WTC11 (cell line): ENCODE measurements at places on chromosomes 6 and 20. TPM values are rescaled to one million over a fixed set of nuclear protein-coding genes. Genes with fewer than 3 reads are reported as not detected.

GRCh38 chr6:43013843-43014433 lies at the start of the genes KLHDC3 and MEA1:
TSS of gene KLHDC3 (plus strand) at chr6:43014249. CDS start at chr6:43017193, 2,944 bp downstream.
TSS of gene MEA1 (minus strand) at chr6:43013946. CDS start at chr6:43013813, 133 bp downstream.
- peak within 1 kb of the TSS; percentile 95 for H3K27ac ChIP-seq
- H3K4me1 ChIP-seq = peaks cover 28% of the 10 kb centered on the region
- DNase-seq = peak; percentile 99
- no peaks in the 10 kb centered on the region for H3K27me3 ChIP-seq
- peak within 1 kb of the TSS; percentile 99 for H3K4me3 ChIP-seq

The NRSN1 gene
- total RNA-seq = not detected in 3 replicates

- no peaks in the 10 kb centered on the region for H3K27me3 ChIP-seq
- DNase-seq = no peak
- H3K27ac ChIP-seq = no peak overlapping the region
- H3K4me3 ChIP-seq = no peak overlapping the region
- no peaks in the 10 kb centered on the region for H3K4me1 ChIP-seq
- no peaks in the 10 kb centered on the region for H3K36me3 ChIP-seq
Measured at GRCh38 chr6:128118401-128118800, 217.5 kb upstream of the THEMIS start.

DNA sequence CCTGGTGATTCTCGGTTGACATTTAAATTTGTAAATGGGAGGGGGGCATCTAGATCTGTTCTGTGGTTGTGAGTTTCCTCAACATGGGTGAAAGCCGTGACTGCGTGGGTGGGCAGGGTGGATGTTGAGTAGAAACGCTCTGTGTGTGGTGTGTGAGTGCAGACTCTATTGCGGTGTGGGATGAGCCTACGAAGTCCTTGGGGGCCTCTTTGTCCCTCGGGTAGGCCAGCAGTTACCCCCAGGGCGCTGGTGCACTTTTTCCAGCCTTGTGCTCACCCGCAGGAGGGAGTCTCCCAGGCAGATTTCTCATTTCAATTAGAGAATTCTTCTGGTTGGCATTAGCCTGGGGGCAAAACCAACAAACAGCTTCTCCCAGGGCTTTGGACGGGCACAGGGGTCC lies 10.6 kb downstream of the TOX2 start:
- peaks cover 16% of the 10 kb centered on the region for H3K4me1 ChIP-seq
- no peaks in the 10 kb centered on the region for H3K36me3 ChIP-seq
- DNase-seq = no peak
- H3K27me3 ChIP-seq = no peaks in the 10 kb centered on the region; the same call in 1 of the 2 replicates
- no peak overlapping the region for H3K4me3 ChIP-seq

The ZFP57 gene
- 6.0 to 6.4 TPM (median 6.2 TPM) in 3 replicates for total RNA-seq

The RAB44 gene
- total RNA-seq = 0.07 to 0.11 TPM in 2 of 3 replicates, not detected in the other

DNA sequence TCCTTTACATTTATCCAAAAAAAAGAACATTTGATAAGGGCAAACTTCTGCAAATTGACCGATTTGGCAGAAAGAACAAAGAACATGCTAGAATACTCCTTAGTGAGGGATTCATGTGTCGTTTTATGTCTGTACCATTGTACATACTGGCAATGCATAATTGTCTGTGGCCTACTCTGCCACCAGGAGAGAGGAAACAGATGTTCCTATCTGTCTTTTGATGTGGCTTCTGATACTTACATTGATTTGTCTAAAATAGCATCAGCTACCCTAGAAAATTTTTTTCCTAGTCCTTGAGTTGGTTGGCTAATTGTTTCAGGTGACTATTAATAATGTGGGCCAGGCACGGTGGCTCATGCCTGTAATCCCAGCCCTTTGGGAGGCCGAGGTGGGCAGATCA lies 654.1 kb downstream of the KIF16B start:
- H3K36me3 ChIP-seq = no peaks in the 10 kb centered on the region
- H3K4me1 ChIP-seq = peaks cover 14% of the 10 kb centered on the region
- H3K4me3 ChIP-seq = no peak overlapping the region
- H3K27ac ChIP-seq = no peak overlapping the region

- no peak for DNase-seq
- no peaks in the 10 kb centered on the region; the same call in 1 of the 2 replicates for H3K27me3 ChIP-seq
- no peak overlapping the region for H3K27ac ChIP-seq
Measured at GRCh38 chr6:34696189-34696738, 303 bp downstream of the ILRUN start.

DNA sequence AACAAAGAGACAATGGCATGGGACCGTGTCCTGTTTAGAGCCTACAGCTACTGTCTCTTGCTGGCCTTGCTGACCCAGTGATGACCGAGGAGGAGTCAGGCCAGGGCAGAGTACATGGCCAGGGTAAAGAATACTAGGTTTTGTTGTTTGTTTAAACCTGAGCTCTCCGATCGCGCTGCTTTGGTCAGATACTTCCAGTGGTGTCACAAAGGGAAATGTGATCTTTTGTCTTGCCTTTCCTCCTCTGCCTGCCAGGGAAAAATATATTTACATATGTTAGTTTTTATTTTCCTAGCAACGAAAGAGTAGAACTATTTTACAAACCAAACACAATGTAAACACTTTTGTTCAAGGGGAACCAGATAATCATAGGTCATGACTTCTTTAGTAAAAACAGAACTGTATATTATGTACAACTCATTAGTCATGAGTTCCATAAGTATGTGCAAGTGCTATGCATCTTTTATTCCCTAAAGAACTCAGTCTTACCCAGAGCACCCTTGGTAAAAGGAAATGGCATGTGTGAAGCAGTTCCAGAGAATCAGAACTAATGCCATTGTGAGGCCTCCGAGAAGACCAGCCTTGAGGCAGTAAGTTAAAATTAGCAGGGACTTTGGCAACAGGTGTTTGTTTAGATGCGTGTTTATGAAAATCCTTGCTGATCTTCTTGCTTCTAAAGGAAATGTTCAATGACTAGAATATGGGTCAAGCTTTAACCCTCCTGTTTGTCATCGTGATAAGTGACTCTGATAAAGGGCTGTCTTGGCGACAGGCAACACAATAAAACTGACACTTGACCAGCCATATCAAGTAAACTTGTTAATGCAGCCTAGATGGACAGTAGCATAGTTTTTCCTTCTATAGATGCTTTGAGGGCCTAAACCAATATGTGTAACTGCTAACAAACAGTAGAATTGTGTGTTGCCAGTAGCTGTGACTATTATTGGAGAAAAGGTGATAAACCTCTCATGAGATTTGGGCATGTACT lies 204.6 kb downstream of the NKAIN2 start:
- H3K27me3 ChIP-seq = no peaks in the 10 kb centered on the region
- H3K4me3 ChIP-seq = no peak overlapping the region
- H3K4me1 ChIP-seq = peaks cover 5% of the 10 kb centered on the region
- H3K36me3 ChIP-seq = no peaks in the 10 kb centered on the region

The PI3 gene
- total RNA-seq = not detected in 3 replicates

DNA sequence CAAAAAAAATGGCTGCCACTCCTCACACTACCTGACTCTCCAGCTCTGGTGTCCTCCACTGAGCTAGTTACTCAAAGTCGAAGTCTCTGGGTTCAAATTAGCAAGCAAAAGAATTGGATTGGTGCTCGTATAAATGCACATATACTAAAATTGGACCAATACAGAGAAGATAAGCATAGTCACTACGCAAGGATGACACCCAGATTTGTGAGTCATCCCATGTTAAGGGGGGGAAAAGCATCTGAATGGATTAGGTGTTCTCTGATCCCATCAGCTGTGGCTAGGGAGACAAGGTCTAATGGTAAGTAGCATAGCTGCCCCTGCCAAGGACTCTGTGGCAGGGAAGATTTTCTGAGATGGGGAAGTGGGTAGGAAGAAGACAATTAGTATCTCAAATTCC lies 18.3 kb upstream of the AMD1 start:
- H3K4me3 ChIP-seq = no peak overlapping the region
- no peak overlapping the region for H3K27ac ChIP-seq
- H3K27me3 ChIP-seq = no peaks in the 10 kb centered on the region; the same call in 1 of the 2 replicates
- DNase-seq = no peak

GRCh38 chr20:19710336-19711120 lies 47.5 kb upstream of the RIN2 start:
- H3K27ac ChIP-seq = no peak overlapping the region
- peaks cover 4% of the 10 kb centered on the region for H3K36me3 ChIP-seq
- no peak overlapping the region for H3K4me3 ChIP-seq
- no peak for DNase-seq

DNA sequence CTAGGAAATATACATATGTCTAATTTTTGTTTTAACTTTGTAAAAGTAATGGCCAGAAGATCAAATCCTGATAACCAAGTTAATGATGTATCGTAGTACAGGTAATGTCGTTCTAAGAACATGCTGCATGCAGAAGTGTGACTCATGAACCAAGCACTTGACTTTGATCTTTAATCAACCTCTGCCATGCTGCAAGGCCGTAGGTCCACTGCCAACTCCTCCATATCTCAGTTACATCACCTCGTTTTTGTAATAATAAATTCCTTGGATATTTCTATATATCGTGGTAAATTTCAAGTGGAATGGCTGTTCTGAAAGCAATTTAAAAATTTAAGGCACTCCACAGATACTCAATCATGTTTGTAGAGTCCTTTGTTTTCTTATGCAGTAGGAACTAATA lies 771.7 kb downstream of the EPHA7 start:
- 0 out of 2 replicates have a peak, but pooled peaks cover 2% of the 10 kb centered on the region for H3K4me1 ChIP-seq
- no peak overlapping the region for H3K4me3 ChIP-seq
- no peaks in the 10 kb centered on the region for H3K36me3 ChIP-seq

The ADGRG6 gene
- total RNA-seq = 3.3 to 6.1 TPM (median 5.3 TPM) in 3 replicates

- DNase-seq = no peak
- H3K4me3 ChIP-seq = no peak within 1 kb of the TSS
- no peak within 1 kb of the TSS; the same call in 1 of the 2 replicates for H3K27ac ChIP-seq
- peaks cover 37% of the 10 kb centered on the region for H3K4me1 ChIP-seq
- no peaks in the 10 kb centered on the region for H3K36me3 ChIP-seq
Measured at GRCh38 chr6:31114541-31114878, at the start of gene PSORS1C1. TSS of gene PSORS1C1 (plus strand) at chr6:31114800. CDS start at chr6:31129633, 14,833 bp downstream.

DNA sequence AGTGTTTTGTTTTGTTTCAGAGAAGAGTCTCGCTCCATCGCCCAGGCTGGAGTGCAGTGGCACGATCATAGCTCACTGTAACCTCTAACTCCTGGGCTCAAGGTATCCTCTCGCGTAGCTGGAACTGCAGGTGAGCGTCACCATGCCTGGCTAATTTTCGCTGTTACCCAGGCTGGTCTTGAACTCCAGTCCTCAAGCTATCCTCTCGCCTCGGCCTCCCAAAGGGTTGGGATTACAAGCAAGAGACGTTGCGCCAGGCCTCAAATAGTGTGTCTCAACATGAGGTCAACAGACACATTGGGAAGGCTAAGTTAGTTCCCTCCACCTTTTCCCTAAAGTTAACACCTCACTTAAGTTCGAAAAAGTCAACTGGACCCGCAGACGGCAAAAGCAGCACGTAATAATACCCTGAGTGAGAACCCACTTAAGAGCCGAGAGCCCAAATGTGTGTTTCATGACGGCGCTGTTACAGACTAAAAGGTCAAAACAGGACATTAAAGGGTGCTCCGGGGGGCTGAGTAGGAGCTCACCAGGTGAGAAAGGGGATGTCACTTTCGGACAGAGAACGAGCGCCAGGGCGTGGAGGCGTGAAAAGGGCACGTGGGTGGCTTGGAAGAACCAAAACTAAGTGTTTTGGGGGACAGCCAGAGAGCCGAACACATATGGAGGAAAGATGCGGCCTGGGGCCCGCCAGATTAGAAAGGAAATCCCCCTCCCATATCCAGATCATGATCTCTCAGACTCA lies 499 bp downstream of the TTI1 start:
- H3K27me3 ChIP-seq = no peaks in the 10 kb centered on the region
- H3K4me1 ChIP-seq = peaks cover 53% of the 10 kb centered on the region
- H3K4me3 ChIP-seq = peak overlapping the region; percentile 94
- no peak for DNase-seq
- H3K36me3 ChIP-seq = peaks cover 19% of the 10 kb centered on the region

DNA sequence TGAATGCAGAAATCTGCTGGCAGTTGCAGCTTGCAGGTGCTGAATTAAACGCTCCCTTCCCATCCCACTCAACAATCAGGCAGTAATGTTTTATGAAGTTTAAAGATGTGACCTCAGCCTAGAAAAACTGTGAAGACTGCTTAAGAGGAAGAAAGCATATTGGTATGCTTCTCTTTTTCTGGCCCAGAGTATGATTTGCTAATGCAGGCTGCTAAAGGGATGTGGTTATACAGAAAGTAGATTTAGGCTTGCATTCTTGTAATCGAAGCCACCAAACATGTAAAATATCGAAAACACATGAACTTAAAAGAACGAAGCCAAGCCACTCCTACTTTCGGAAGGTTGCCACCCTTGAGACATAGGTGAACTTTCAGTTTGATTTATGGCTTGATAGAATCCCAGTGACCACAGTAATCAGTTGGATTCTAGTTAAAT lies 40.7 kb downstream of the MAP3K5 start:
- H3K27me3 ChIP-seq = no peaks in the 10 kb centered on the region
- peaks cover 9% of the 10 kb centered on the region for H3K4me1 ChIP-seq
- no peak for DNase-seq
- no peak overlapping the region for H3K27ac ChIP-seq

GRCh38 chr6:103002282-103002681 lies 1608.8 kb downstream of the GRIK2 start:
- peaks cover 15% of the 10 kb centered on the region for H3K4me1 ChIP-seq
- no peaks in the 10 kb centered on the region; the same call in 1 of the 2 replicates for H3K27me3 ChIP-seq
- DNase-seq = no peak
- no peak overlapping the region for H3K27ac ChIP-seq

DNA sequence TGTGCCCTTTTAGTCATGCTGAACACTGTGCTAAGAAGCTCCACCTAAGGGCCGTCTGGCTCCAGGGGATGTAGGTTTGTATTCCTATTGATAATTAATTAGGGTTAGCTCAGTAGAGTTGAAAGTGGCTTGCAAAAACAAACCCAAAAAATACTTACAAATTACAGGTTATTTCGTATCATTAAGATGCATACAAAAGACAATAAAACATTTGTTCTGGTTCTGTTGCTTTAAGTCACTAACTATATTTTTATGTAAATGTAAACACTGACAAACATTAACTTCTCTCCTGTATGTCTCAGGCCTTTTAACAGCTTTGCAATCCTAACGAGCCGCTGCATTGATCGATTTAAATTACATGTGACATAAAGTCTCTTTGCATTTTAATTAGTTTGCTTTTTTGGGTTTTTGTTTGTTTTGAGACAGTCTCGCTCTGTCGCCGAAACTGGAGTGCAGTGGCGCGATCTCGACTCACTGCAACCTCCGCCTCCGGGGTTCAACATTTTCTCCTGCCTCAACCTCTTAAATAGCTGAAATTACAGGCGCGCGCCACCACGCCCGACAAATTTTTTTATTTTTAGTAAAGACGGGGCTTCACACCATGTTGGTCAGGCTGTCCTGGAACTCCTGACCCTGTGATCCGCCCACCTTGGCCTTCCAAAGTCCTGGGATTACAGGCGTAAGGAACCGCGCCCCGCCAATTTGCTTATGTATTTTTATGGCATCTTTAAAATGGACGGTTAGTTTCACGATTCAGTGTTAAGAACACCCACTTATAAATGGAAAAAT lies 110.9 kb downstream of the HFE start:
- H3K36me3 ChIP-seq = peaks cover 14% of the 10 kb centered on the region
- peaks cover 42% of the 10 kb centered on the region for H3K4me1 ChIP-seq
- peak overlapping the region; percentile 99 for H3K4me3 ChIP-seq
- no peaks in the 10 kb centered on the region for H3K27me3 ChIP-seq
- H3K27ac ChIP-seq = peak overlapping the region; percentile 100

The WFDC10B gene
- total RNA-seq = 0.42 to 0.62 TPM (median 0.53 TPM) in 3 replicates

The PRPH2 gene
- total RNA-seq = 1.0 to 1.9 TPM (median 1.6 TPM) in 3 replicates
